Non-pigmented ciliary epithelial cell (primary cell): ENCODE measurements at places on chromosomes 6 and 20.

DNA sequence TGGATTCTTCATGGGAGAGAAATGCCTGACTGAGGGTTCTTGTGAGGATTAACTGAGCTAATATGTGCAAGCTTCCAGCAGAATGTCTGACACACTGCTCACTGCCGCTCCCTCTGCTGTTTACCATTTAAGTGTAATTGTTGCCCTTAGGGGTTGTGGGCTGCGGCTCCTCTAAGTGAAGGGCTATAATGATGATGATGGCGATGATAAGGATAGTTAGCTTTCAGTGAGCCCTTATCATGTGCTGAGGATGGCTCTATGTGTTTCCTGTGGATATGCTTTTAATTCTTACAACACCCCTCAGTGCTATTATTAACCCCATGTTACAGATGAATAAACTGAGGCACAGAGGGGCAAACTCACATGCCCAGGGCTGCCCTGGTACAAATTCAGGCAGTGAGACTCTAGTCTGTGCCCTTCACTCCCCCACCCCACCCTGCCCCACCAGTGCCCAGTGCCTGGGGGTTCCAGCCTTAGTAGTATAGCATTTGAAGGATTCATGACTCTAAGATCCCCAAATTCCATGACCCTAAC lies 33.4 kb downstream of the TGM2 start:
- DNase-seq, result no peak

DNA sequence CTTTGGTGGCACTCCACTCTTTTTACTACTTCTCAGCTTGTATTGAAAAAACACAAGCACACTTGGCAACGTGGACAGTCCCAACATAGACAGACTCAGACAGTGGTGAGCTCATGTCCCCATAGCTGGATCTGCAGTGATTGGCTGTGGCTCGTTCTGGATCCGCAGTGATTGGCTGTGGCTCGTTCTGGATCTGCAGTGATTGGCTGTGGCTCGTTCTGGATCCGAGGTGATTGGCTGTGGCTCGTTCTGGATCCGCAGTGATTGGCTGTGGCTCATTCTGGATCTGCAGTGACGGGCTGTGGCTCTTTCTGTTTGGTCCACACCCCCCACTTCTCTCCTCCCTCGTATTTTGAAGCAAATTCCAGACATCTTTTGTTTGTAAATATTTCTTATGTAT lies 28.0 kb downstream of the OSBPL2 start:
- DNase-seq, result no peak

DNA sequence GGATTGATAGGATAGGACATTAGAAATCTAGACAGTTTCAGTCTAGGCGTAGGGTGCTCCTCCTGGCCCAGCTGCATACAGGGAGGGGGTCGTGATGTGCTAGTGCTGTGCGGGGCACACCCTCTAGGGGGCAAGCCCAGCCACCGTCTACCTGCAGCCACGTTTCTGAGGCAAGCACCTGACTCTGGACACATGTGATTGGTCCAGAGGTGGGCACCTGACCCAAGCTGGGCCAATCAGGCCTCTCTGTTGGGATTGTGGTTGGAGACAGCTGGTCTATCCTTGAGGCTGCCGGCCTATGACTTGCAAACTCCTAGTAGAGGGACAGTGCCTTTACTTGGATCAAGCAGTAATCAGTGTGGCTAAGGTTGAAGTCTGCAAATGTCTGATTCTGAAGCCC lies 317.1 kb downstream of the BMP7 start:
- no peak for DNase-seq

DNA sequence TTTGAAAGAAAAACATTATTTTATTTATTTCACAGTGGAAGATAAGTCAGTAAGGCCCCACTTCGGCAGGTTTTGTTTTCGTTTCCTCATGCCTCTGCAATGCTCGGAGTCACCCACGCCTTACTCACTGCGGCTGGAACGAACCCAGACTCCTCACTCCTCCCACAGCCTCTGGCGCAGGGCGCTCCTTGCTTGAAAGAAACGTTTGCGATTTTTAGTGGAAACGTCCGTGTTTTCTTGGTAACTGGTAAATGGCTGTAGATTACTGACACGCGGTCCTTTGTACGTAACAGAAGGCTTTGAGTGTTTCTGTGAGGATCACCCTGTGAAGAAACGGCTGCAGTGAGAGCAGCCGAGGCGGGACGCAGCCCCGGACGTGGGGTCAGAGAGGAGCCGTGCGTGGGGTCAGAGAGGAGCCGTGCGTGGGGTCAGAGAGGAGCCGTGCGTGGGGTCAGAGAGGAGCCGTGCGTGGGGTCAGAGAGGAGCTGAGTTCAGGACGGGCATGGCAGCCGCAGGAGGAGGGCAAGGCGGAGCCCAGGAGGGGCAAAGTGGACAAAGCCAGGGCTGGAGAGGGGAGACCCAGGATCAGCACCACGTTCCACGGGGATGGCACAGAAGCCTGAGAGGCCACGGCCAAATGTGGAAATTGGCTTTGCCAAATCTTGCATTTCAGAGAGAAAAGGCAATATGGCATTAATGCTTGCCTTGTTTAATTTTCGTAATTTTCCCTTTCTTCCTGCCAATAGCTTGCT lies 198.6 kb upstream of the THBS2 start:
- DNase-seq, result peak; percentile 57

DNA sequence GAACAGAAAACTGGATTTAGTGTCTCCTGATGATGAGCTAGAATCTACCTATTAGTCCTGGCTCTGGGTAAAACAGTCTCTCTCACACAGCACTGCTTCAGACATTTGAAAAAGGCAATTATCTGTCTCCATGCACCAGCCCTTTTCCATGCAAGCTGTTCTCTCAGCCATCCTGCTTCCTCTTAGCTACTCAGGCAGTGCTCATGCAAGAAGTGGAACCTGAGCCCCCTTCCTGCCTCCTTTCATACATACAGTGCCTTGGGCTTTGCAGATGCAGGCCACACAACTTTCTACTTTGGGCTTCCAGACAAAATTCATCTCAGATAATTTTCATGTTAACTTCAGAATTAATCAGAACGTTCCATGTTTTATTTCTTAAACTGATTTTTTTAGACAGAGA lies 151.3 kb downstream of the RALGAPA2 start:
- DNase-seq, result no peak

GRCh38 chr6:42349753-42350511 lies 101.8 kb downstream of the TRERF1 start:
- no peak for DNase-seq

- no peak for DNase-seq
Measured at GRCh38 chr20:53425941-53426340, 167.7 kb downstream of the ZNF217 start.

DNA sequence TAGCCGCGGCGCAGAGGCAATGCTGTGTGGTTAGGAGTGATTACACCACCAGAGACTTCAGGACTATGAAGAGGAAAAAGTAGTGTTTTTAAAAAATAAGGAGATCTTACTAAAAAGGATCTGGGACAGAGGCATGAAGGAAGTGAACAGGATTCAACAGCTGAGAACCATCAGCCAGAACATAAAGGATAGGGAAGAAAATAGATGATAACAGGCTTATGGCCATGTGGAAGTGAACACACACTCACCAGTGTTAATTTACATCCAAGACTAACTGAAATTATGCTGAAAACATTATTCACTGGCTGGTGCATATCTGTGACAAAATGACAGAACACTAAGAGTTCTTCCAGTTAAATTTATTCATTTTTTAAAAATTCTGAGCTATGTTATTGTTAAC lies 47.5 kb upstream of the BCLAF1 start:
- DNase-seq, result no peak

DNA sequence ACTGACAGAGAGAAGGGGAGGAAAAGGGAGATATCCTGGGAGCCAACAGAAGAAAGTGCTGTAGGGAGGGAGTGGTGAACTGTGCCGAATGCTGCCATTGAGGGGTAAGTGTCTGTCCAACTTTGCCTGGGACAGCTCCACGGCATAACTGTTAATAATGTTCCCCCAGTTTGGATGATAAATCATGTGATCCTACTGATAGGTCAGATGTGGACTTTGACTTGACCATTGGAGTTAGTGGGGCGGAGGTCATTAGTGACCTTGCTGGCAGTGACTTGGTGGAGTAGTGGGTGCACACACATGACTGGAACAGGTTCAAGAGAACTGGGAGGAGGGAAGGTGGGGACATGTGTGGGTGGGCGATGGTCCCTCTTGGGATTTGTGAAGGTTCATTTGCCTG lies 50.4 kb downstream of the CDH22 start:
- DNase-seq, result no peak

GRCh38 chr6:133587546-133588160 lies 301.3 kb upstream of the TCF21 start:
- peak; percentile 38 for DNase-seq

GRCh38 chr6:45647341-45648261 lies 269.9 kb upstream of the SUPT3H start:
- DNase-seq, result no peak

- no peak for DNase-seq
Measured at GRCh38 chr6:18410412-18410811, 23.3 kb downstream of the RNF144B start.

- DNase-seq, result peak; percentile 31
Measured at GRCh38 chr6:7787137-7787608, 61.3 kb downstream of the BMP6 start.

GRCh38 chr6:165573671-165574070 lies 89.4 kb downstream of the PDE10A start:
- no peak for DNase-seq

GRCh38 chr20:2658414-2659354 lies 5.3 kb downstream of the IDH3B start:
- no peak for DNase-seq

DNA sequence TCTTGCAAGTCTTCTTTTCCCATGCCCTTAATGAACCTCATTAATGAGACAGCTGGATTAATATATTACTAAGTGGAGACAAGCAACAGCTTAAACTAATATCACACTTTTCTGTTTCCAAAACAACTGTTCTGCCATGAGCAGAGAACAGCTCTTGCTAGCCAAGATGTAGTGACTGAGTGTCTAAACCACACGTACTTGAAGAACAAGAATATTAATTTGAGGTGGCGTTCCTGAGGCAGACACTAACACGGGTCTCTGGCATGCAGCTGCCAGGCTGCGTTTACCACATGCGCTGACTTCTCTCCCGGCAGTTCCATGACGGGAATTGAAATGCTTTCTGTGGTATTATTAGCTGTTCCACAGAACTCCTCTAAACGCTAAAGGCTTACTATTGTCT lies 80.6 kb downstream of the FNDC1 start:
- no peak for DNase-seq

- DNase-seq, result no peak
Measured at GRCh38 chr6:35297601-35298481, at the start of gene DEF6. TSS of gene DEF6 (plus strand) at chr6:35297818. CDS start at chr6:35297857, 39 bp downstream.

DNA sequence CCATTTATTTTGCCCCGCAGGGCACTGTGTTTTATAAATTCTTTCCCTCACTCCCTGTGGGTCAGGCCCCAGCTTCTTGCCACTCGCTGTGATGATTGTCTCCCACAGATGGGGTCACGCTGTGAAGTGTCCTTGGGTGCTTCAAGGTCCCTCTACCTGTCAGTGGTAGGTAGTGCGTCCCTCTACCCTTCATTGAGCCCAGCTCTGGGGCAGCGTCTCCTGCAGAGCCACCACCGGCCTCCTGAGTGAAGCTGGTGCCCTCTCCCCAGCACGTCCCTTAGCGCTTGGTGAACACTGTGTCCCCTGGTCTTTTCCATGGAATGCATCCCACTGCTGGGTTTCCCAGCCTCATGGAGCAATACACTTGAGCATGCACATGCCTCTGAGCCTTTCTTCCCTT lies 108.2 kb downstream of the NRN1 start:
- DNase-seq, result no peak

GRCh38 chr6:156719395-156719719 lies 57.8 kb upstream of the ARID1B start:
- DNase-seq, result no peak

- no peak for DNase-seq
Measured at GRCh38 chr6:10418862-10419748, 4.2 kb upstream of the TFAP2A start.

GRCh38 chr6:75657327-75657726 lies 55.6 kb downstream of the SENP6 start:
- no peak for DNase-seq

DNA sequence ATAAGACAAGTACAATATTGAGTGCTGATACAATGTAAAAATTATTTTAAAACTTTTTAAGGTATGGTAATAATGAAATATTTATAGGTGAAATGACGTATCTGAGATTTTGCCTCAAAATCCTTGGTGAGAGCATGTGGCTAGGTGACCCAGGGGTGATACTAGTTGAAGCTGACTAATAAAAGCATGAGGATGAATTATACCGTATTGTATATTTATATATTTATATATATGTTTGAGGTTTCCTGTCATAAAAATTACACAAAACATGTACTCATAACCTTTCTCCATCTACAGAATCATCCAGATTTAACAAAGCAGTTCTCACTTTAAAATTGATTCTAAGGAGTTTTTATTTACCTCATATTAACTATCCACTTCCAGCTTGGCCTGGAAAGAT lies 358.1 kb downstream of the CDKAL1 start:
- DNase-seq, result no peak

GRCh38 chr6:30565772-30566171 lies 5.5 kb upstream of the ABCF1 start:
- DNase-seq, result no peak

DNA sequence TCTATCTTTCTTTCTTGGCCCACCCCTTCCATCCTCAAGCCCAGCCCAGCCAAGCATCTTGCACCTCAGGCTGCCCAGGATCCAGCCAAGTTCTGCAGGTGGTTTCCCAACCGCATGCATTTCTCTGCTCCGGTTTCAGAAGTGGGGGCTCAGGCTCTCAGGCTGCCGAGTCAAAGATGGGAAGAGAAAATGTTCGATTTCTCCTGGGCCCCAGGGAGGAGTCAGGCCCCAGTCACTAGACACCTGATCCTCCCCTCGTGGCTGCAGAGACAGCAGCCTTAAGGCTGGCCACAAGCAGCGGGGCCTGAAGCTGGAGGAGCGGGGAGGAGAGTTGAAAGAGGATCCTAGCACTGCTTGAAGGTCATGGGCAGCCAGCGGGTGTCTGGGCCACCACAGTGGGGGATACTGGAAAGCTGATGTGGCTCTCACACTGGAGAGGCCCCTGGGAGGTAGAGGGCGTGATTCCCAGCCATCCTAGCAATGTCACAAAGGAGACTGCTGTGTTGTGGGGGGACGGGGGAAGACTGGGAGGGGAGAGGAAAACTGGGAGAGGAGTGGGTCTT lies 42.2 kb upstream of the ZFAND3 start:
- DNase-seq, result no peak

- no peak for DNase-seq
Measured at GRCh38 chr6:33008944-33009861, at the start of gene HLA-DOA. TSS of gene HLA-DOA (minus strand) at chr6:33009591.

DNA sequence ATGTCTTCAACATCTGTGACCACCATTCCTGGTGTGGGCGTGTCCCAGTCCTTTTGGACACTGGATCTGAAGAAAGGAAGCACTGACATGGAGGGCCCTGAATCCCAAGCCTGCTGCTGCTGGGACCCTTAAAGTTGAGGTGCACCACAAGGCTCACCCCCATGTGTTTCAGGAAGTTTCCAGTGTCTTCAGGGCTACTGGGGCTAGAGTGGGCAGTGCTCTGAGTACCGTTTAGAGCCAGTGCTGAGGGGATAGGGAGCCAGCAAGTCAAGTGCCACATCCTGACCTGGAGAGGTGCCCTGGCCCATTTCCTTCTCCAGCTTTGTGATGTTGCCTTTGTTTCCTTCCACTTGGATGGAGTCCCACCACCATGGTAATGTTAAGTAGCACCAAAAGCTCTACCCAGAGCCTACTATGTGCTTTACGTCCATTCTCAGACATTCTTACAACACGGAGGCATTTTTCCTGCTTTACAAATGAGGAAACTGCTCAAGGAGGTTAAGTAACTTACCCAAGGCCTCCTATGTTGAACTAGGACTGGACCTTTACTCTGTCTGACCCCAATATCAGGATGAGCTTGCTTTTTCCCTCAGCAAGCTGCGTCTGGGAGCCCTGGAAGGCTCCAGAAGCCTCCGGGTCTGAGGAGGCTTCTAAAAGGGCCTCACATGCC lies 552 bp upstream of the DEF6 start:
- no peak for DNase-seq
